ENCODE measurements at places on chromosomes 1 and 21. TPM values are rescaled to one million over a fixed set of nuclear protein-coding genes. Genes with fewer than 3 reads are reported as not detected.

The DMBX1 gene
- total RNA-seq = not detected

GRCh38 chr1:77511440-77511840, 171.0 kb downstream of the ZZZ3 start:
- no peaks in the 10 kb centered on the region for H3K36me3 ChIP-seq
- no peaks in the 10 kb centered on the region for H3K4me1 ChIP-seq
- H3K27me3 ChIP-seq = no peaks in the 10 kb centered on the region
- H3K27ac ChIP-seq = no peak overlapping the region

DNA sequence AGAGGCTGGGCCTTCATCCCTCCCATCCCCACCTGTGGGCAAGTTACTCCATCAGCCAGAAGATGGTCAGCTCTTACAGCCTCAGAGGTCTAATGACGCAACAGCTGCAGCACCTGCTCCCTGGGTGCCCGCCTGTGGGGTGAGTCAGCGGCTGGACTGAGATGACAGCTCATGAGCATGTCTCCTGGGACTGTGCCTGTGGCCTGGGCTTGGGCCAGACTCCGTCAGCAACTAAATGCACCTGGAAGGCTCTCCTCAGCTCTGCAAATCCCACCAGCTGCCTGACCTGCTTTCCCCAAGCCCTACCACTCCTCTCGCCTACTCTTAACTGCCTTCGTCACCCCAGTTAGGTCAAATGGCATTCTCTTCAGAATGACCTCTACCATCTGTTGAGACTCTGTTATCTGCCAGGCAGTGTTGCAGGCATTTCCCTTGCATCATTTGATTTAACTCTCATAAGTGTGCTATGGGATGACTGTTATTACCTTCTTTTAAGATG, 47.7 kb downstream of the ETS2 start:
- DNase-seq = no peak
- no peak overlapping the region for H3K27ac ChIP-seq
- no peaks in the 10 kb centered on the region for H3K27me3 ChIP-seq
- no peaks in the 10 kb centered on the region for H3K4me1 ChIP-seq
- no peaks in the 10 kb centered on the region for H3K36me3 ChIP-seq
- H3K4me3 ChIP-seq = no peak overlapping the region

The TESK2 gene
- 8.1 TPM for total RNA-seq

GRCh38 chr1:3457910-3458883, 3.7 kb downstream of the ARHGEF16 start:
- no peaks in the 10 kb centered on the region for H3K27me3 ChIP-seq
- no peak overlapping the region for H3K27ac ChIP-seq
- no peak overlapping the region for H3K4me3 ChIP-seq

The A3GALT2 gene
- total RNA-seq = 0.81 TPM

Measured in aorta (tissue), 5 donors.